Hair follicular keratinocyte (primary cell): ENCODE measurements at places on chromosomes 3 and 15. TPM values are rescaled to one million over a fixed set of nuclear protein-coding genes. Genes with fewer than 3 reads are reported as not detected.

The PPM1L gene
- 0.31 and 0.42 TPM in 2 replicates for total RNA-seq

The HCN4 gene
- not detected in 2 replicates for total RNA-seq

The YEATS2 gene
- total RNA-seq, result 18.9 and 28.4 TPM in 2 replicates

The PPP1R14D gene
- not detected in 2 replicates for total RNA-seq

The TLR9 gene
- total RNA-seq, result not detected in 2 replicates

The TNFSF10 gene
- 15.1 and 30.1 TPM in 2 replicates for total RNA-seq

The GP9 gene
- not detected in 2 replicates for total RNA-seq

The SLC22A14 gene
- not detected in 2 replicates for total RNA-seq

The RGMA gene
- total RNA-seq, result 0.55 and 1.1 TPM in 2 replicates

The FBXL22 gene
- total RNA-seq, result 0.23 and 0.30 TPM in 2 replicates

The KLHL6 gene
- 0.16 TPM in 1 of 2 replicates, not detected in the other for total RNA-seq
